ENCODE measurements at places on chromosomes 3 and 15. TPM values are rescaled to one million over a fixed set of nuclear protein-coding genes. Genes with fewer than 3 reads are reported as not detected.

The GNAI2 gene
- total RNA-seq: 155 TPM

The OXTR gene
- 12.7 TPM for total RNA-seq

DNA sequence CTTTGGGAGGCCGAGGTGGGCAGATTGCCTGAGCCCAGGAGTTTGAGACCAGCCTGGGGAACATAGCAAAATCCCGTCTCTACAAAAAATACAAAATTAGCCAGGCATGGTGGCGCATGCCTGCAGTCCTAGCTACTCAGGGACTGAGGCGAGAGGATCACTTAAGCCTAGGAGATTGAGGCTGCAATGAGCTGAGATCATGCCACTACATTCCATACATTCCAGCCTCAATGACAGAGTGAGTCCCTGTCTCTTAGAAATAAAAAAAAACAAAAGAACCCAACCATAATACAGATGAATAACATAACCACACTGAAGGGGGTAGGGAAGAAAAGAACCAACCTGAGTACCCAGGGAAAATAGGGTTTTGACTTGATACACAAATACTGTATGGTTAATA lies 19.7 kb upstream of the CGNL1 start:
- H3K36me3 ChIP-seq: no peaks in the 10 kb centered on the region
- DNase-seq: no peak
- peak overlapping the region; percentile 60 for H3K27ac ChIP-seq
- peaks cover 11% of the 10 kb centered on the region for H3K4me1 ChIP-seq
- no peaks in the 10 kb centered on the region for H3K27me3 ChIP-seq

The FSD2 gene
- total RNA-seq: not detected

DNA sequence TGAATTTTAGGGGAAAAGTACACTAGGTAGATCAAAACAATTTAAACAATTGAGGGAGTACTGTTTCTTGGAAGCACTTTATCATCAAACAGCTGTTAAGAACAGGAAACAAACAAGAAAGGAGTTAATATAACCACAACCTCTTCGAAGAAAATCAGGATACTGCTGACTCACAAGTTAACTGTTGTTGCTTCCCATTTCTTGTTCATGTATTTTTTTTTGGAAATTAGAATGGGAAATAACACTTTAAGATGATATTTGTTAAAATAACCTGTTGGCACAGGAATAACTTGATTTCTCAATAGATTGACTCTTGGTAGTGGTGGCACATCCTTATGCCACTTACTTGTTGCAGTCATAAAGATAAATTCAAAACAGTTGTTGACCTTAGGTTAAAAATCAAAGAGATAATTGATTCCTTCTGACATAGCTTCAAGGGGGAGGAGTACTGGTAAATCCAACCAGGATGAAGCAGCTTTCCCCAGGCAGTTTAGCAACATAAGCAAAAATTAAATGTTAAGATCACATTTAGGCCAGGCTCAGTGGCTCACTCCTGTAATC lies 3.3 kb downstream of the BNIP2 start:
- peak overlapping the region; percentile 25 for H3K27ac ChIP-seq
- no peaks in the 10 kb centered on the region for H3K27me3 ChIP-seq
- H3K4me3 ChIP-seq: no peak overlapping the region
- H3K4me1 ChIP-seq: peaks cover 25% of the 10 kb centered on the region

- no peaks in the 10 kb centered on the region for H3K36me3 ChIP-seq
- no peak overlapping the region for H3K27ac ChIP-seq
- no peaks in the 10 kb centered on the region for H3K4me1 ChIP-seq
- DNase-seq: no peak
Observed at GRCh38 chr3:6540981-6541380, 319.9 kb upstream of the GRM7 start.

The CACNA2D2 gene
- 9.9 TPM for total RNA-seq

GRCh38 chr3:150747886-150748683 lies 14.9 kb downstream of the SIAH2 start:
- no peaks in the 10 kb centered on the region for H3K27me3 ChIP-seq
- H3K27ac ChIP-seq: no peak overlapping the region
- H3K36me3 ChIP-seq: peaks cover 4% of the 10 kb centered on the region
- H3K4me1 ChIP-seq: peaks cover 12% of the 10 kb centered on the region
- no peak for DNase-seq

The PCLAF gene
- total RNA-seq: 16.6 TPM

- H3K27me3 ChIP-seq: peaks cover 82% of the 10 kb centered on the region
- no peak overlapping the region for H3K4me3 ChIP-seq
- H3K4me1 ChIP-seq: peaks cover 9% of the 10 kb centered on the region
- DNase-seq: no peak
- no peak overlapping the region for H3K27ac ChIP-seq
- no peaks in the 10 kb centered on the region for H3K36me3 ChIP-seq
Observed at GRCh38 chr3:122988508-122988907, 39.1 kb downstream of the SEMA5B start.

The CMTM6 gene
- total RNA-seq: 42.3 TPM

The ZBBX gene
- 0.70 TPM for total RNA-seq

The FGD5 gene
- 3.4 TPM for total RNA-seq

GRCh38 chr15:47333734-47334133 lies 383.6 kb upstream of the SEMA6D start:
- H3K27me3 ChIP-seq: no peaks in the 10 kb centered on the region
- no peak overlapping the region for H3K4me3 ChIP-seq
- peaks cover 6% of the 10 kb centered on the region for H3K36me3 ChIP-seq
- peaks cover 42% of the 10 kb centered on the region for H3K4me1 ChIP-seq

- no peak for DNase-seq
- no peaks in the 10 kb centered on the region for H3K4me1 ChIP-seq
- H3K27ac ChIP-seq: no peak overlapping the region
- H3K36me3 ChIP-seq: peaks cover 34% of the 10 kb centered on the region
- no peaks in the 10 kb centered on the region for H3K27me3 ChIP-seq
- no peak overlapping the region for H3K4me3 ChIP-seq
Observed at GRCh38 chr3:183958226-183958625, 59.5 kb downstream of the ABCC5 start.

- DNase-seq: no peak
- H3K4me3 ChIP-seq: no peak overlapping the region
- H3K4me1 ChIP-seq: no peaks in the 10 kb centered on the region
- no peaks in the 10 kb centered on the region for H3K27me3 ChIP-seq
Observed at GRCh38 chr3:161014843-161015749, 90.1 kb downstream of the B3GALNT1 start.

The IQCF5 gene
- total RNA-seq: not detected

The STAB1 gene
- 0.66 TPM for total RNA-seq

The EIF4E3 gene
- 9.9 TPM for total RNA-seq

The COL7A1 gene
- total RNA-seq: 15.0 TPM

- H3K27me3 ChIP-seq: peaks cover 9% of the 10 kb centered on the region
- H3K4me1 ChIP-seq: peaks cover 28% of the 10 kb centered on the region
- H3K27ac ChIP-seq: peak within 1 kb of the TSS; percentile 93
- DNase-seq: peak; percentile 98
Observed at GRCh38 chr15:78437762-78438618, at the start of gene IREB2. Gene IREB2, plus strand, starts transcription at chr15:78438216. Its CDS starts 122 bp downstream, at chr15:78438338.

GRCh38 chr3:32376115-32376514 lies 15.5 kb upstream of the CMTM7 start:
- no peak for DNase-seq
- no peak overlapping the region for H3K4me3 ChIP-seq
- no peaks in the 10 kb centered on the region for H3K36me3 ChIP-seq
- no peaks in the 10 kb centered on the region for H3K4me1 ChIP-seq
- no peak overlapping the region for H3K27ac ChIP-seq
- H3K27me3 ChIP-seq: no peaks in the 10 kb centered on the region

GRCh38 chr3:45095916-45096526 lies 50.2 kb downstream of the CDCP1 start:
- peak overlapping the region; percentile 69 for H3K27ac ChIP-seq
- no peaks in the 10 kb centered on the region for H3K36me3 ChIP-seq
- no peak for DNase-seq
- H3K27me3 ChIP-seq: no peaks in the 10 kb centered on the region
- H3K4me1 ChIP-seq: peaks cover 31% of the 10 kb centered on the region

The SCG3 gene
- total RNA-seq: not detected

DNA sequence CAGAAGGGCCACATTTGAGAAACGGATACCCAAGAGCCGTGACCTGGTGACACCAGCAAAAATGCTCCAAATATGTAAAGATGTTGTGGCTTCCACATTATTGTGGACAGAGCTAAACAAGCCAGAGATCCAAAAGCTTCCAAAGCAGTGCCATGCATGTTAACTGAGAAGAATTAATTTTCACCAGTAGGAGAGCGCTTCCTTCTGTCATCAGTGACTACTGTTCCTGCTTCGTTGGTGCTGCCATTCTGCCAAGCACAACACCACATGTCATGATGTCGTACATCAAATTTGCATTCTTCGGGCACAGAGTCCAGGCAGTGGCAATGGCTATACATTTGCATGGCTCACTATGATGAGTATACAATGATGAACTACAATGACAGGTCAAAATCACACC lies 19.1 kb upstream of the CHST2 start:
- no peak overlapping the region for H3K4me3 ChIP-seq
- no peaks in the 10 kb centered on the region for H3K36me3 ChIP-seq
- no peaks in the 10 kb centered on the region for H3K4me1 ChIP-seq

The CDC25A gene
- 13.1 TPM for total RNA-seq

GRCh38 chr15:43226436-43227305 lies 5.9 kb upstream of the EPB42 start:
- H3K27me3 ChIP-seq: peaks cover 22% of the 10 kb centered on the region
- H3K4me3 ChIP-seq: no peak overlapping the region
- no peaks in the 10 kb centered on the region for H3K36me3 ChIP-seq
- H3K27ac ChIP-seq: no peak overlapping the region
- DNase-seq: no peak

DNA sequence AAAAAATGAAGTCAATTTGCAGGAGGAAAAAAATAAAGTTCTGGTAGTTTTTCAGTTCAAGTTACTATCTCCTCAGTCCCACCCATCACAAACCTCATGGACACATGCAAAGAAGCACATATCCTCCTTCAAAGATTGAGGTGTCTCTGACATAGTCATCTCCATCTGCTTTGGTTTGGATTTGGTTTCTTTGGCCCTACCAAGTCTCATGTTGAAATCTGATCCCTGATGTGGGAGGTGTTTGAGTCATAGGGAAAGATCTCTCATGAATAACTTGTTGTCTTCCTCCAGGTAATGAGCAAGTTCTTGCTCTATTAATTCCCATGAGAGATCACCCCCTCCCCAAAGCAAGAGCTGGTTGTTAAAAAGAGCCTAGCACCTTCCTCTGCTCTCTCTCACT lies 446.8 kb downstream of the IGSF11 start:
- no peak for DNase-seq
- no peaks in the 10 kb centered on the region for H3K4me1 ChIP-seq
- H3K27ac ChIP-seq: no peak overlapping the region

GRCh38 chr3:9686050-9686550 lies 17.5 kb upstream of the CPNE9 start:
- H3K27me3 ChIP-seq: no peaks in the 10 kb centered on the region
- no peak overlapping the region for H3K4me3 ChIP-seq
- peaks cover 22% of the 10 kb centered on the region for H3K36me3 ChIP-seq
- peaks cover 8% of the 10 kb centered on the region for H3K4me1 ChIP-seq
- no peak for DNase-seq

The C3orf20 gene
- total RNA-seq: 0.09 TPM

DNA sequence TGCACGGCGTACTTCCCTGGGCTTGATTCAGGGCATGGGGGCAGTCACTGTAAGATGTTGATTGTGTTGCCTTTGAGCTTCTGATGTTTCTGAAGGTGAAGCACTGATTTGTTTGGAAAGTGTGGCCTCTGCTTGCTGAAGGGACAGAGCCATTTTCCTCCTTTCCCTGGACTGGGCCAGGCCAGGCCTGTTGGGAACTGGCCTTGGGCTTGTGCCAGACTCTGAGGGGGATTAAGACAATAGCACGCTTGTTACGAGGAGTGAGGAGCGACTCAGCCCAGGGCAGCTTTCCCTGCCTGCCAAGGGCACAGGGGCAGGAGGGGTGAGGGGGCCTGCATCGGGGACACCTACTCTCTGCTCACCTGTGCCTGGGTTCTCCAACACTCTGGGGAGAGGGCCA lies 42.9 kb downstream of the LINGO1 start:
- no peak overlapping the region for H3K27ac ChIP-seq
- no peak overlapping the region for H3K4me3 ChIP-seq
- peaks cover 2% of the 10 kb centered on the region for H3K27me3 ChIP-seq
- DNase-seq: no peak
- H3K4me1 ChIP-seq: peaks cover 6% of the 10 kb centered on the region
- no peaks in the 10 kb centered on the region for H3K36me3 ChIP-seq

DNA sequence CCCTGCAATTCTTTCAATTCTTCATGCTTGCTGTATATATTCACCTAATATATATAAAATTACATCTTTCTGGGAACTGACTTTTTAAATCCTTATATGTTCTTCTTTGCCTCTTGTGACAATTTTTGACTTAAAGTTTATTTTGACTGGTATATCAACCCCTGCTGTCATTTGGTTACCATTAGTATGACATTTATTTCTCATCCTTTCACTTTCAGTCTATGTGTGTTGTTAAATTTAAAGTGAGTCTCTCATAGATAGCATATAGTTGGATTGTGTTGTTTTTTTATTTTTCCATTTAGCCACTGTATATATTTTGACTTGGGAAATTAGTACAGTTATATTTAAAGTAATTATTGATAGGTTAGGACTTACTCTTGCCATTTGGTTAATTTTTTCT lies 194.9 kb downstream of the DPH6 start:
- H3K27me3 ChIP-seq: no peaks in the 10 kb centered on the region
- H3K4me3 ChIP-seq: no peak overlapping the region
- no peak overlapping the region for H3K27ac ChIP-seq
- no peak for DNase-seq
- H3K36me3 ChIP-seq: peaks cover 15% of the 10 kb centered on the region

DNA sequence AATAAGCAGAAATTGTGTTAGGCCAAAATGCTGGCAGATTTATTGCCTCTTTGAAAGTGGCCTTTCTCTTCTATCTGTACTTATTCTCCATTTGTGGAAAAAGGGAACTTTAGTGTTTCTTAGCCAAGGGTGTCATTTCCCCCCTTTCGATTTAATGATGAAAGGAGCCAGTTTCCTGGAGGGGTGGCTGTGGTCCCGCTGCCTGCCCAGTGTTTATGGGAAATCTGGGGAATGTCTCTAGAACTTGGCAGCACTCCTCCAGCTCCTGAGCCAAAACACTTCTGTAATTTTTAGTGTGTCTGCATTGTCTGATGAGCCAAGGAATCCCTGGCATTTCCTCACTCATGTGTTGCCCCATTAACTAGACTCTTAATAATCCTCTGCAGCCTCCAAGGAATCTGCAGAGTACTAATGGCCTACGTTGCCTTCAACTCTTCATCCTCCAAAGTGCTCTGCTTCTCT lies 448.8 kb downstream of the GRM7 start:
- peaks cover 15% of the 10 kb centered on the region for H3K4me1 ChIP-seq
- H3K36me3 ChIP-seq: no peaks in the 10 kb centered on the region
- peak overlapping the region; percentile 27 for H3K27ac ChIP-seq
- no peak for DNase-seq
- no peaks in the 10 kb centered on the region for H3K27me3 ChIP-seq

- no peak overlapping the region for H3K4me3 ChIP-seq
- H3K27ac ChIP-seq: peak overlapping the region; percentile 93
- H3K27me3 ChIP-seq: no peaks in the 10 kb centered on the region
- H3K36me3 ChIP-seq: peaks cover 2% of the 10 kb centered on the region
- no peak for DNase-seq
- H3K4me1 ChIP-seq: peaks cover 72% of the 10 kb centered on the region
Observed at GRCh38 chr15:77497110-77497737, 76.5 kb downstream of the HMG20A start.

The TRANK1 gene
- total RNA-seq: 80.4 TPM

The PCOLCE2 gene
- 4.6 TPM for total RNA-seq

The C15orf62 gene
- total RNA-seq: 0.44 TPM

The ERC2 gene
- 15.6 TPM for total RNA-seq

The BLM gene
- 11.2 TPM for total RNA-seq

The FOXB1 gene
- total RNA-seq: not detected

All from mesothelial cell of epicardium (in vitro differentiated cells).